Right renal pelvis (tissue), 4 donors: ENCODE measurements at places on chromosomes 5 and 9.

- no peak for DNase-seq
Measured at GRCh38 chr9:27963836-27964235, 390.6 kb upstream of the C9orf72 start.

GRCh38 chr5:80804332-80804731 lies 149.5 kb upstream of the DHFR start:
- no peak for DNase-seq

DNA sequence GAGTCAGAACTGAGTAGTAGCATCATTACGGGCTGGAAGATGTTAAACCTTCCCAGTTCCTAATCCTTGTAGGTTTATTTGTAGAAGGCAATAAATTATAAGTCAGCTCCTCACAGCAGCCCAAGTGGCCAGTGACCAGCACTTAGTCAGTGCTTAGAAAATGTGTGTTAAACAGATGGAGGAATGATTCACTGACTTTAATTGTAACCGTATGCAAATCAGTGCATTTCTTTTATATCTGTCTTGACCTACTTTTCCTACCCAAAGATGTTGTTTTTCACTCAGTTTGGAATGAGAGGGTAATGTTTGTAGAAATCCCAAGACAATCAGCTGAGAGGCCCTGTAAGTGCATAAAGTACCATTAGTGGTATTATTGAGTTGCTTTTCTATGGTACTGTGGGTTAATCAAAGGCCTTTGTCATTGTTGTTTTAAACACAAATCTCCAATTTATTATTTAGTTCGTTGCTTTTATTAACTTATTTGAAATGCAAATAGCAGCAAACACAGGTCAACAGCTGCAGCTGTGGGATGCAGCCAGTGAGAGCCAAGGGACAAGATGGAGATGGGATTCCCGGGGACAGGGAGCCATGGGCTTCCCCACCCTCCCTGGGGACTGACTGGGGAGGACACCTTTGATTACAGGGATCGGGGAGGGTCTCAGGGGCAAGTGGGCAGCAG lies 49.8 kb downstream of the MAP1B start:
- no peak for DNase-seq

DNA sequence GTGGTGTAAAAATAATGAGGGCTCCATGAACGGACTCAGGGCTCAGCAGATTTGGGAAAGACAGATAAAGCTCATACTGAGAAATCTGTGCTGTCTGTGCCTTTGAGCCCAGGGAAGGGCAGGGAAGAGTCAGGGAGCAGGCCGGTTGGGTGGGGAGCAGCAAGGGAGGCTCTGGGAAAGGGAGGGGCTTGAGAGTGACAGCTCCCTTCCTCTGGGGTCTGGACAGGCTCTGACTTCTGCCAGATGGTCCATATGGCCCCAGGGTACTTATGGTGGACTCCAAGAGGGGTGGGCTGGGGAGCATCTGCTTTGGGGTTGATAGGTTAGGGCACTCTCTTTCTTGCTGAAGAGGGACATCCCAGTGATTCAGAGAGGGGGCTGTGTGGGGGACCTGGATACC lies 2.1 kb downstream of the NPR2 start:
- no peak for DNase-seq

GRCh38 chr9:128091571-128091970 lies 23.5 kb downstream of the SLC25A25 start:
- no peak for DNase-seq

DNA sequence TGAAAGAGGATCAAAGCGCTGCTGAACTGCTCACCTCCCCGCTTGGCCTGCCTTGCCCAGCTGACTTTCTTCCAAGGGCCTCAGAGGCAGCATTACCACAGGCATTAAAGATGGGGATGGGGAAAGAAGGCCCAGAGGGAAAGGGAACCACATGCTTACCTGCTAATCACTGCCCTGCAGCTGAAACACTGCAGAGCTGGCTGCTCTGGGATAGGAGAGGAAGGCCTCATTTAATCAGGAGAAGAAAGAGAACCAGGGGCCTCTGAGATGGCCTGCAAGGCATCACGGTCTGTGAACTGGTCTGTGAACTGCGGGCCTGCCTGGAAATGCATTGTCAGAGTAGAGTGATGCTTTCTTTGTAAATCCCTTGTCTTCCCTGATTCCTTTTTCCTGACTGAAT lies 44.8 kb downstream of the PTCD2 start:
- no peak for DNase-seq
